Sigmoid colon (tissue), 7 donors: ENCODE measurements at places on chromosomes 1 and 21. TPM values are rescaled to one million over a fixed set of nuclear protein-coding genes. Genes with fewer than 3 reads are reported as not detected.
A peak's percentile ranks its signal among the peaks of the same experiment; 100 is the strongest.

The OR2G6 gene
- not detected for total RNA-seq

The AKR7A3 gene
- 0.71 TPM for total RNA-seq

- DNase-seq: no peak
Measured at GRCh38 chr1:200048244-200048643, 20.7 kb downstream of the NR5A2 start.

DNA sequence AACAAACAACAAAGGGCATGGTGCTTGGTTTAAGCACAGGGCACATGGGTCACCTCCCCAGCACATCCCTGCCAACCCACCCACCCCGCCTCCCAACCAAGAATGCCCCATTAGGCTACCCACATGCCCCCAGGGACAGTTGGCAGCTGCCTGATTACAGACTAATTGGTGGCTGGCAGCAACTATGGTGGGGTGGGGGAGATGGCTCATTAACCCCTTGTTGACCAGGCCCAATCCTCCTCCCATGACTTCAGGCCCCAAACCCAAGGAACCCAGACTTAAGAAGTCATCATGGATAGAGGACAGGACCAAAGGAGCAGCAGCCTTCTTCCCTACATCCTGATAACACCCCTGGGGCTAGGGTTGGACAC is 1.3 kb downstream of the RIMS3 start:
- no peak for DNase-seq

GRCh38 chr1:214199585-214199984 is 81.4 kb upstream of the SMYD2 start:
- no peak for DNase-seq

DNA sequence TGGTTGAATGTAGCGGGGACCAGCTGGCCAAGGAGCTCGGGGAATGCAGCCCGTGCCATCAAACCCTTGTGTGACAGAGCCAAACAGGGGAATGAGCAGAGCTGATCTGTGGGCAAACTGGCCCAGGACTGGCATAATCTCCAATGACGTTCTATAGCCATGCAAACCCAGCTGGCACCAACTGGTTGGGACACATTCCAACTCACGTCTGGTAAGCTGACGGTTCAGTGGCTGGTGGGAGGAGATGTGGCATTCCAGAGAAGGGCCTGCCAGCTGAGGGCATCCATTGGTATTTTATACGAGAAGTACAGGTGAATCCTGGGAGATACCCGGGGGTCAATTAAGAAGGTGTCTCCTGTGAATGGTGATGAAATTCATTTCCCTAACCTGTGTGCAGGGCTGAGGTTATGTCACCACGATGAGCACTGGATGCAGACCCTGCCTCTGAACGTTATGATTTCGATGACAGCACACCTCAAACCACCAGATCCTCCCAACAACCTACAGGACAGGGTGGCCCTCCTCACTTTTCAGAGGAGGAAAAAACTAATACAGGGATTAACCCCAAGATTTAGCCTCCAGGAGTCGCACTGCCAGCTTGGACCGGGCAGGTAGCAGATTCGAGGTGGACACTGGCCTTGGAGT is 39.0 kb upstream of the RUNX3 start:
- DNase-seq: no peak

GRCh38 chr1:186042230-186042629 is 308.0 kb downstream of the HMCN1 start:
- no peak for DNase-seq

DNA sequence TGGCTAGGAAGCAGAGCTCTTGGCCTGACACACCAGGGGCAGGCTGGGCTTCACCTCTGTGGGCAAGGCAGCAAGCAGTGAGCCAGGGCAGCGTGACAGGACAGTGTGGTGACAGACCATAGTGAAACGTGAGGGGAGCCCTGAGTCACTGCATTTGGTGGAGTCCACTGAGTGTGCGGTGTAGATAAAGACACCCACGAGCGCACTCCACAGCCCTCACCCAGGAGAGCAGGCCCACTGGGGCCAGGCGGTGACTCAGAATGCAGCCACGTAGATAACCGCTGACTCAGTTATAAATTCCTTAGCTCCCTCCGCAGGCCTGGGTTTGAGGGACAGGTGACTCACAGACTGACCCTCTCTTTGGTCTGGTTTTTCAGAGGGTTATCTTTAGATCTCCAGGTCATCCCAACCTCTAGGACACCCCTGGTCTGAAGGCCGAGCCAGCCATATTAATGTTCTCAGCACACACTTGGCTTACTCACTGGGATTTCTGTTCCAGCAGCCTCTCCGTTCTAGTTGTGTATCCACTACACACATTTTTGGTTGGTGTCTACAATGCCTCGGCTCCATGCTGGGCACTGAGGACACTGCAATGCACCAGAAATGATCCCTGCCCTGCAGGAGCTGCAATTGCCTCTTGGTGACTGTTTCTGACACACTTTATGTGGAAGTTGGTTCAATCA is 90.2 kb upstream of the TSPAN2 start:
- DNase-seq: no peak

DNA sequence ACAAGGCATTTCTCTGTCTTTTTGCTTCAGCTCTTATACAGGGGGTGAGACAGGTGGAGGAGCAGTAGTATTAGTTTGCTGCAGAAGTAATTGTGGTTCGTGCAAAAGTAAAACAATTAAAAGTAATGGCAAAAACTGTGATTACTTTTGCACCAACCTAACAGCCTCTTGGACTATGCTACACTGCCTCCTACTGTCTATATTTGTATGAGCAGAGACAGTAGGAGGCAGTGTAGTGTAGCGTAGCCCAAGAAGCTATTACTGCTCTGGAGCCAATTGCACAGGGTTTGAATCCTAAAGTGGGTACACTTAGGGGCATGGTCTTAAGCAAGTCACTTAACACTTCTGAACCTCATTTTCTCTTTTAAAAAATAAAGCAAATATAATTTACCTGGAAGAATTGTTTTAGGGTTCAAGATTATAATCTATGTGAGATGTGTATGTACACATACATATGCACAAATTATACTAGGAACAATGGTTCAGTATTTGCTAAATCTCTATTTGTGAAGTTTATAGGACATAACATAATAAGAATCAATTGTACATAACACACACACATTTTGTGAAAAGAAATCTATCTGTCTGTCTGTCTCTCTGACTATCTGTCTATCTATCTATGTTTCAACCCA is 103.8 kb downstream of the BRINP3 start:
- DNase-seq: no peak

The UTP25 gene
- 6.3 TPM for total RNA-seq

- DNase-seq: no peak
Measured at GRCh38 chr1:186798960-186799688, 29.6 kb upstream of the PLA2G4A start.

DNA sequence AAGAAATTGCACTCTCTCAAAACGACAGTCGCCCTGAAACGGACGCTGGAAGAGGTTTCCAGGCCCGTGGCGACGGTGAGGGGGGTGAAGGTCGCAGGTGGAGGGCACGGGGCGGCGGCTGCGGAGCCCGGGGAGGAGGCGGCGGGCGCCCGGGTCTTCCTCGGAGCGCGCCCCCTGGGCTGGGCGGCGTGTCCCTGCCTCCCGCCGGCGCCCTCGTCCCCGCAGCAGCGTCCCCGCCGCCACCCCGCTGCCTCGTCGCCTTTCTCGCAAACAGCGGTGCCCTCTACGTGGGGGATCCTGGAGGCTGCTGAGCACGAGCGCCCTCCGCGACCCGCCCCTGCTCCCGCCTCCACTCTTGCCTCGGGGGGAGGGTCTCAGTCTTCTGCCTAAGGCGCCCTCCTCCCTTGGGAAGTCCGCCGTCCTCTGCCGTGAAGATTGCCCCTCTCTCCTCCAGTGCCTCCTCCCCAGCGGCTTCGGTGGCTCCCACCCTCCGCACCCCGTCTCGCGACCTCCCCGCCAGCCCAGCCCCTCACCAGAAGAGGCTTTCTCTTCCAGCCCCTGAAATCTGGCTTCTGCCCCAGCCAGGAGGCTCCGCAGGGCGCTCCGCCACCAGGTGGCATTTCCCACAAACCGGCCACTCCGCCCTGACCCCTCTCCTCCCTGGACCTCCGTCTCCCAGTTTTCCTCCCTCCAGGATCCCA is 227.4 kb downstream of the SDCCAG8 start:
- DNase-seq: peak; percentile 69

- DNase-seq: no peak
Measured at GRCh38 chr1:227753999-227754711, 18.9 kb downstream of the SNAP47 start.

- DNase-seq: no peak
Measured at GRCh38 chr1:12643079-12643478, 806 bp upstream of the AADACL4 start.

The CHRM3 gene
- 43.9 TPM for total RNA-seq

DNA sequence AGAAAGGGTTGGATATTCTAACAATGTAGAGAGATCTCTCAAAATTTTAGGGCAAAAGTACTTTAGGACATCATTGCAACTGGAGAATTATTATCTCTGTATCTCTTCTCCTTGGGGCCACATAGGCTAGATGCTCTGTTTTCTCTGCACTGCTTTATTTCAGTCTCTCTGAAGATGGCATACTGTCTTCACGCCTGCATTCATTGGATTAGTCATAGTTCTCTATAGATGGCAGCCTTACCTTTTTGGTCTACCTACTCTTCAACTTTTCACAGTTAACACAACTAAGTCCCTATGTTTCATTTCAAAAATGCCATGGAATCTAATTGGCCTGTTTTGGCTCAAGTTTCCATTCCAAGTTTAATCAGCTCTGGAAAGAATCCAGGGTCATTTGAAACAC is 1623.3 kb upstream of the B3GALT2 start:
- DNase-seq: no peak

DNA sequence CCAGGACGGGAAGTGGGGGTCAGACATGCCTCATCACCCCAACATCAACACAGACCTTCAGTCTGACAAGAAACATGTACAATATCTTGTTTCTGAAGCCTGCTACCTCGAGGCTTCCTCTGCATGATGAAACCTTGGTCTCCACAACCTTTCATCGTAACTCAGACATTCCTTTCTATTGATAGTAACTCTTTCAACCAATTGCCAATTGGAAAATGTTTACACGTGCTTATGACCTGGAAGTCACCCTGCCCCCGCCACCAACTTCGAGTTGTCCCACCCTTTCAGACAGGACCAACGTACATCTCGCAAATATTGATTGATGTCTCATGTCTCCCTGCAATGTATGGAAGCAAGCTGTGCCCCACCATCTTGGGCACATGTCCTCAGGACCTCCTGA is 159.5 kb downstream of the ETS2 start:
- DNase-seq: no peak
